ENCODE measurements at places on chromosomes 7 and 10.

DNA sequence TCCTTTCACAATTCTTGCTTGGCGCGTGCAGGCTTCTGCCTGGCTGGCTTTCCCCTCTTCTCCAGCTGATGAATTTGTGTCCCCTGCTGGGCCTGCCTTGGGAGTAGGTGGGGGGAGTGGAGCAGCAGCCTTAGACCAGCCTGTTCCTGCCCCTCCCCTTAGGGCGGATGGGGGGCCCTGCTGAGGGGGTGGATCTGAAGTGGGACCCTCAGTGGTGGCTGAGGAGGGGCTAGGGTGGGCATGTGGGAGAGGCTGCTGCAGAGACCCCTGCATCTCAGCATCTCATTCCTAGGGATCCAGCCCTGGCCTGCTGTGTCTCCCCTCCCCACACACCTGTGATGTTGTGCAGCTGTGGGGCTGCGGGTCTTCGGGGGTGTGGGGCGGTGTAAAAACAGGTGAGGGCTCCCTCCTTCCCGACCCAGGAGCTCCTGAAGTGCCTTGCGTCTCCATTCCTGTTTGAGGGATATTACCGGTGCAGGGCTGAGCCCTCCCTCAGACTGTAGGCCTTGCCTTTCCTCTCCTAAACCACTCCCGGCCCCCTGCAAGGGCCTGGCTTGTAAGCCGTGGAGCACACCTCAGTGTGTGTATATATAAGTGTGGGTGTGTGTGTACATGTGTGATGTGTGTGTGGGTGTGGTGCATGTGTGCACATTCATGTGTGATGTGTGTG, 24.7 kb downstream of the ADCYAP1R1 start:
- DNase-seq: no peak

DNA sequence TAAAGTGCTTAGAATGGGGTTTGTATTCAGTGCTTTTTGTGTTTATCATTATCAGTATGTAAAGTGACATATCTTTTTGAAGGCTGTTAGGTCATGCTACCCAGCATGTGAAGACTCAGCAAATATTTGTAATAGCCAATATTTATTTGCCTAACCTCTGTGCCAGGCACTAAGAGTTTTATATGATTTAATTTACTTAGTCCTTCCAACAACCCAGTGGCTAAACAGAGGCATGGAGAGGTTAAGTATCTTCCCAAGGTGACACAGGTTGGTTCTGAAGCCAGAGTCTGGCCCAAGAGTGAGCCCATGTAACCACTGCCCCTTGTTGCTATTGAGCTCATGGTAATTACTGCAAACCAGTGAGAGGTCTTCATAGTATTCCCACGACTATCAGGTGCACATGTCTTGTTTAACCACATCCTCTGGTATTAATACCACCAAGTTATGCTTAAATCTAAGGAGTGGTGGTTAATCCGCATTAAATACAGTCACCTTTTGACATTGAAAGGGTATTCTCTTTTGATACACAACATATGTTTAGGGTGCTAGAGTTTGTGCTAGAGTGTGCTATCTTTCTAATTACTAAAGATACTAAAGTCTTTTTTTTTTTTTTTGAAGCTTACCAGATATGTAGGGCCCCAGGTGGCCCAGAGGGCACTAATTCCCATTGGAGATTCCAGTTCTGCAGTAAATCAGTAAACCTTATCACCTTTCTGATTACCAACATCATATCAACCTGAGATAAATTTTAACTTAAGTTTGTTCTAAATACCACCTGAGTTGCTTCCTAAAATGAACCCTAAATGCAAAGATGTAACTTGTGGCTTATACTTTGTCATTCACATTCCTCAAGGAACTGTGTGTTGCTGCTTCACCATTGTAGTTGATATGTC, 2.9 kb downstream of the ADD3 start:
- no peak for DNase-seq

GRCh38 chr7:49125246-49125645, 200.9 kb downstream of the CDC14C start:
- DNase-seq: no peak

DNA sequence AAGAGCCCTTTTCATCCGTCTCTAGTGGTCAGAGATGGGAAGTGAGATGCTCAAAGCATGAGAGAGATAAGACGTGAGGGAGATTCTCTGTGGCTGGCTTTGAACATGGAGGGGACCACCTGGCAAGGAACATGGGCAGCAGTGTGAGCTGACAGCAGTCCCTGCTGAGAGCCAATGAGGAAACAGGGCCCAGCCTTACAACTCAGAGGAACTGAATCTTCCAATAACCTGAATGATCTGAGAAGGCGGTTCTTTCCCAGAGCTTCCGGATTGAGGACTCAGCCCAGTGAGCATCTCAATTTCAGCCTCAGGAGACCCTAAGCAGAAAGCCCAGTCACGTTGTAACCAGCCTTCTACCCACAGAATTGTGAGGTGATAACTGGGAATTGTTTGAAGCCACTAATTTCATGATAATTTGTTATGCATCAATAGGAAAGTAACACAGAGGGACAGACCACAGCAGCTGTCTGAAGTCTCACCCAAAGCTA, 33.9 kb upstream of the IKZF1 start:
- DNase-seq: no peak

DNA sequence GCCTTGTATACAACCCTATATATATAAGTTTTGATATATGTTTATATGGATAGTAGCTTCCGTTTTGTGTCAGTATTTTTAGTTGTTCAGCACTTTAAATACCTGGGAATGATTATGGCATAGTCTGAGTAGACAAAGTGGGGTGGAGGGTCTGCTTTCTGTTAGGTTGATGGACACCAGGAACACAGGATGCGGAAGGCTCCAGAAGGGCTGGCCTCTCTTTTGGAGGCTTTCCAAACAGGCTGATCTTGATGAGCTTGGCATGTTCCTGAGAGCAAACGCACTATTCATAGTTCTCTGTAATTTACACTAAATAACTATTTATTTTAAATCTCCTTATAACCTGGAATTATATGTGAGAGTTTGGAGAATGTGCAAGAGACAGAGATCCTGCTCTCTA, 12.7 kb downstream of the AKR1E2 start:
- no peak for DNase-seq

- DNase-seq: no peak
Measured at GRCh38 chr7:55375237-55375636, 10.1 kb downstream of the LANCL2 start.

GRCh38 chr7:43491984-43492383, 90.9 kb upstream of the STK17A start:
- no peak for DNase-seq

DNA sequence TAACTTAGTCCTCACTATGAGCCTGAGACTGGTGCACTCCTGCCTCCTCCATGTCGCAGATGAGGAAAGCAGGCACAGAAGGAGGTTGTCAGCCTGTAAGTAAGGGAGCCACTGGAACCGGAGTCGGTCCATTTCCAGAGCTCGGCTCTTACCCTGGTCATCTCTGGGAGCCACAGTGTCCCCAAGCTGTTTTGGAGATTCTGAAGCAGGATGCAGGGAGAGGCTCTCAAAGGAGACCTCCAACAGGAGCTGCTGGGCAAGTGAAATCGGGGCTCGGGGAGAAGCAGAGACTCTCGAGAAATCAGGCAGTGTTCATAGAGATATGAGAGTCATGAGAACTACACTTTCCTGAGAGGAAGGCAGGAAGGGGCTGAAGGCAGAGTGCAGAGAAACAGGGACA, 39.0 kb downstream of the VSTM4 start:
- no peak for DNase-seq

- DNase-seq: no peak
Measured at GRCh38 chr7:141442781-141443180, 108.4 kb upstream of the AGK start.

GRCh38 chr10:21521751-21522533, 3.5 kb downstream of the SKIDA1 start:
- DNase-seq: no peak

DNA sequence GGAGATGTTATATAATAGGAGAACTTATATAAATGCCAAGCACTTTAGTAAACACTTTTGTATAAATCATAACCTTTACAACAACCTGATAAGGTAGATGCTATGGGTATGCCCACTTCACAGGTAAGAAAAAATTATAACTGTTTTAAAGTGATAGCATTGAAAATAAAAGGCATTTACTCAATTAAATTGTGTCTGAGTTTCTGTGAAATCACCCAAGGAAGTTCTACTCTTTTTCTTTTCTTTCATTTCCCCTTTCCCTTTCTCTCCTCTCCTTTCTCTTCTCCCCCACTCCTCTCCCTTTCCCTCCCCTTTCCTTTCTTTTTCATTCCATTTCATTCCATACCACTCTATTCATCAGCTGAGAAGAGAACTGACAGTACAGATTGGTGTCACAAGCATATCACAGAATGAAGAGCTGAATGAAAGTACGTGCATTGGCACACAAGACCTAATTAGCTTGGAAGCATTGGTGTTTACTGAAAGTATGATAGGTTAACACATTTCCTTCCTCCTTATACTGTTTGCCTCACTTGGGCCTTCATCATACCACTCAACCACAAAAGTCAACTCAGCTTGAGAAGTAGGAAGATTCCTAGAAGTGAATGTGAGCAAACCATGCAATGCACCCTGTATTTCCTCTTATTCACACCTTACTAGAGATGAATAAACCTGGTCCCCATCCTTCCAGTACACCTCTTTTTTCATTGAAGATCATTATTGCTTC, 117.9 kb upstream of the AGR3 start:
- no peak for DNase-seq

DNA sequence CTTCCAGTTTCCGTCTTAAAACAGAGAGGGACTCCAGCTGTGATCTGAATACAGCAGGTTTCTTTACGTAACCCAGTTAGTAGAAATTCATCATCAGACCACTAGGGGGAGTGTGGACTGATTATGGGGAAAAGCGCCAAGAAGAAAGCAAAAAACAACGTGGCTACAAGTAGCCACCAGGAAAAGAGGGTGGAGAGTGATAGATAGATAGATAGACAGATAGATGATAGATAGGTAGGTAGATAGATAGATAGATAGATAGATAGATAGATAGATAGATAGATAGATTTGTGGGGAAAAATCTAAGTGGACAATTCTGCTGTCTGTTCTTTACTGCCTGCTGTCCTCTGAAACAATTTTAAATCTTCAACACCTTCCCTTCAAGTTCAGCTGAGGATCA, 12.7 kb upstream of the AKR1B10 start:
- peak; percentile 46 for DNase-seq

- no peak for DNase-seq
Measured at GRCh38 chr10:80277567-80278250, 11.7 kb downstream of the MAT1A start.

DNA sequence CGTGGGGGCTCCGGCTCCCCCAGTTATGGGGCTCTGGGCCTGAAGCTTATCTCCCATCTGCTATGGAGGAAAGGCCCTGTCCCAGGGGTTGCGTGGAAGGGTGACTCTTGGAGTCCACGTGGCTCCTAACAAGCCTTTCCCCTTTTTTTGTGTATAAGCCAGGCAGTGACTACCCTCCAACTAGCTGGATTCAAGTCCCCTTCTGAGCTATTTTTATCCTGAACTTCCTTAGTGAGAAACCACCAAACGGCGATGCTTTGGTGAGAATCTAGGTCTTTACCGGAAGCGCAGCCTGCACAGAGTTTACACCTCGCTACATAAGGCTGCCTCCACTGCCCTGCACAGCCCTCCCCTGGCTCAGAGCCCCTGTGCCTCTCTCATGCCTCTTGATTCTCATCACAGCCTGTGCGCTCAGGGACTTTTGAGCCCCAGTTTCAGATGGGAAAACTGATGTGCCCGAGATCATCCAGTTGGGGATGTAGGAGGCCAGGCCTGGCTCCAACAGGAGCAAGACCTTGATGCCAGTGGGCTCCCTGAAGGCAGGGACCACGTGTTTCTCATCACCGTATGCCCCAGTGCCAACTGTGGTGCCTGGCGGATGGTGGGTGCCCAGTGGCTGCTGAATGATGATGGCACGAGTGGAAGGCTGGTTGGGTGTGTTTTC, 102.3 kb upstream of the PPIF start:
- DNase-seq: no peak

- no peak for DNase-seq
Measured at GRCh38 chr10:11975795-11976194, 66.8 kb downstream of the UPF2 start.

- no peak for DNase-seq
Measured at GRCh38 chr7:111090846-111091245, at the start of gene LRRN3. Gene LRRN3 (plus strand): TSS chr7:111091127. CDS start chr7:111122773, 31,646 bp downstream.

DNA sequence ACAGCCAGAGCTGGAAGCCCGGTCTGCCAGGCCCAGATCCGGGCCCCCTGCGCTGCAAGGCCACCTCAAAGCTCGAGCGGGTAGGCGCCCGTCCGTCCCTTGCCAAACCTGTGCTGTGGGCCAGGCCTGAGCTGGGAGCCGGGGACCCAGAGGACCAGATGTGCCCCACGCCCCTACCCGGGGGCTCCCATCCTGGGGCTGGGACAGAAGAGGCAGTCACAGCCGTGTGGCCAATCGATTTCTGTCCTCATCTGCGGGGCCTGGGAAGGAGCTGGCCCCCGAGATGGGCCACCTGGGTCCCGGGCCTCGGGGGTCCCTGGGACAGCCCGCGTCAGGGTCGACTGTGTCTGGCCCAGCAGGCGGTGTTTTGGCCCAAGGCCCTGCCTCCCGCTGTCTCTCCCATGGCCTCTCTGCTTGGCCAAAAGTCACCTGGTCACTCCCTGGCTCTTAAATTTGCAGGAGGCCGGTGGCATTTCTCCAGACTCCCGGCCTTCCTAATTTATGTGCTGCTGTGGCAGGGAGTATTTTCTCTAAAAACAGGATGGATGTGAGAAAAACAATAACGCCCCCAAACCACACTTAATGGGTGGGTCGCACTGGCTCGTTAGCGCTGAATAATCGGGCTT, 63.8 kb downstream of the UNCX start:
- no peak for DNase-seq

GRCh38 chr7:5597772-5598171, 174.1 kb upstream of the TNRC18 start:
- DNase-seq: no peak

GRCh38 chr7:133564484-133564883, 311.6 kb downstream of the EXOC4 start:
- no peak for DNase-seq

GRCh38 chr10:74223755-74224529, 72.9 kb downstream of the ADK start:
- no peak for DNase-seq

- DNase-seq: no peak
Measured at GRCh38 chr7:31175672-31176071, 123.6 kb downstream of the ADCYAP1R1 start.

DNA sequence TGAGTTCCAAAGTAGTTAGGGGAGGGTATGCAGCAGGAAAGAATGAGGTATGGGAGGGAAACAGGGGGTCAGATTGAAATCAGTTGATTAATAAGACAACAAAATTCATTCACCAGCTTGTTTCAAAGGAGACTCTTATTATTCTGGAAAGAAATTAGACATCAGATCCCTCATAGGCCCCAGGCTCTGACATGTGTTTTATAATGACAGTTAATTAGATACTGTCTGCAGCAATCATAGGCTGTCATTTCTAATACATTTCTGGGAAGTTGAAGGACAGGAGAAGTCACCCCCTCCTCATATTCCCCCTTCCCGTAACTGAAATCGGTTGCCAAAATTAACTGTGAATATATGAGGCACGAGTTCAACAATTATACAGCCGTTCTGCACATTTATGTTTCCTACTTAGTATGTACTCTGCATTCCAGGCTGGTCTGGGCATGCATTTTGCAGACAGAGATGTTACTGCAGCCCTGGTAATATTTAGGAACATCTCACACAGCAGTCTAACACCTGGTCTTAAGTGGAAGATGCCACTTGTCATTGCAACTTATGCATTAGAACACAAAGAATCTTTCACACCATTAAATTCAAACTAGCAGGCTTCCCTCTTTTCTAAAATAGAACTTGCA, 355.2 kb upstream of the LRGUK start:
- no peak for DNase-seq

GRCh38 chr10:129706081-129706480, 239.0 kb downstream of the MGMT start:
- no peak for DNase-seq

GRCh38 chr7:97104719-97105238, 12.7 kb upstream of the SDHAF3 start:
- peak; percentile 70 for DNase-seq
